ENCODE measurements at places on chromosomes 2 and 18. TPM values are rescaled to one million over a fixed set of nuclear protein-coding genes. Genes with fewer than 3 reads are reported as not detected.

The OBSL1 gene
- polyA plus RNA-seq: 14.0 TPM

The PPP1CB gene
- polyA plus RNA-seq: 435 TPM

The GATA6 gene
- polyA plus RNA-seq: not detected

The ANKRD39 gene
- 50.2 TPM for polyA plus RNA-seq

The RNU2-63P gene
- not detected for polyA plus RNA-seq

The NRP2 gene
- 1.4 TPM for polyA plus RNA-seq

The HOXD1 gene
- not detected for polyA plus RNA-seq

The WDSUB1 gene
- 5.4 TPM for polyA plus RNA-seq

The COL4A3 gene
- polyA plus RNA-seq: 1.3 TPM

The GPR45 gene
- polyA plus RNA-seq: not detected

The BMP10 gene
- polyA plus RNA-seq: not detected

The IMPACT gene
- polyA plus RNA-seq: 45.0 TPM
